ENCODE measurements at places on chromosomes 12 and 14.
A peak's percentile ranks its signal among the peaks of the same experiment; 100 is the strongest.

- no peak for DNase-seq
Measured at GRCh38 chr14:64556526-64556925, 6.8 kb downstream of the PPP1R36 start.

GRCh38 chr12:14716848-14717444 lies 20.5 kb upstream of the GUCY2C start:
- no peak for DNase-seq

DNA sequence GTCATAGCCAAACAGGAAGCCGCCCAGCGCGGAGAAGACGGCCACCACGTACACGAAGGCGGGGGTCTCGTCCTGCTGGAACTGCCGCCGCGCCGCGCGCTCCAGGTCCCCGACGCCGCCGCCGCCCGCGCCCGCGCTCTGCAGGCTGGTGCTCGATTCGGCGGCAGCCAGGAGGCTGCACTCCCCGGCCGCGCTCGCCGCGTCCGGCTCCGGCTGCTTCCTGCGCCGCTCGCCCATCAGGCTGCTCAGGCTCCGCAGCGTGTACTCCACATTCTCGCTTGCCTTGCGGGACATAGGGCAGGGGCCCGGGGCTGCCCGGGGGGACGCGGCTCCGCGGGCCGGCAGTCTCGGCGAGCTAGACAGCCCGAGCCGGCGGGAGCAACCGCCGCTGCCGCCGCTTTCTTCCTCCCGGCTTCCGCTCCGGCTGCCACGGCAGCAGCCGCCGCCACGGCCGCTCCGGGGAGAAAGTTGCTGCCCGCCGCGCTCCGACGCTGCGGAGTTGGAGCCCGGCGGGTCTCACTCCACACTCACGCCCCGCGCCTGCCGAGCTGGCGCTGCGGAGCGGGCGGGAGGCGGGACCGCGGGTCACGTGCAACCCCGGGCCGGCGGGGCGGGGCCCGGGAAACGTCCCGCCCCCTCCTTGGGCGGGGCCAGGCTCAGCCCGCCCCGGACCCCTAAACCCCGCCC lies at the start of gene SLC2A13:
TSS of gene SLC2A13 (minus strand) at position 567 of the 687 bp plus-strand sequence. CDS start at position 294, 273 bp downstream.
- DNase-seq: peak; percentile 94

DNA sequence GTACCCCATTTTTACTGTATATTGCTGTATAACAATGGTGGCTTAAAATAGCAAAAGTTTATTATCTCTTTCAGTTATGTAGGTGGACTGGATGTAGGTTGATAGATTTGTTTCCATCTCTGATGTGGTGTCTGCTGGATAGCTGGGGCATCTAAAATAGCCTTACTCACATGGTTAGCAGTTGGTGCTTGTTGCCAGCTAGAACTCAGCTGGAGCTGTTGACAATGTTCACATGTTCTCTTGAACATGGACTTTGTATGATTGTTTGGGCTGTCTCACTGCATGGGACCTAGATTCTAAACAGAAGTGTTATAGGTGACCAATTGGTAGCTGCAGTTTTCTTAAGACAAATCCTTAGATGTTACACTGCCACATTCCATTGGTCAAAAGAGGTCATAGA lies 126.9 kb downstream of the GPHN start:
- DNase-seq: no peak

DNA sequence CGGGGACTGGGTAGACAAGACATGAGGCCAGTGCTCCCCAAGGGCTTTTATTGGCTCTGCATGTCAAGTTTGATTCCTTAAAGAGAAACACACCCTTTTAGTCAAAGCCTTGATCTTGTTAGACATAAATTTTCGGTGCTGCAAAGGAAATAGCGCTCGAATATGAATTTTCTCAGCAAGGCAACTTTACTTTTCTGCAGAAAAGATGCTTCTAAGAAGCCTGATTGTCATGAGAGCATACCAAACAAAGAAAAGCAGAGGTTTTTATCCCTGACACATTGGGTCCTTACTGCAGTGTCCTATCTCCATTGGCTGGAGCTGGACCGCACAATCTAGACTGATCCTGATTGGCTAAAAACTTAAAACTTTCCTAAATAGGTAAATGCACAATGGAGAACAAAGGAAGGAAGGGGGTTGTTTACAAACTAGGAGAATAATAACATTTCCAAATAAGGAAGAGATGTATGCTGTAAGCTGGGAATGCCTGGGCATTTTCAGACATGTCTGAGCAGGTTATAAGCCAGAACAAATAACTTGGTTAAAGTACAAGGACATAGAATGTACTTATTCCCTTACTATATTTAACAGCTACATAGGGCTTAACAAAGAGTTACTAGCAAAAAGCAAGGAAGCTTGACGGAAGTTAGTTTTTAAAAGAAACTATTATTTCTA lies 17.2 kb downstream of the TXNRD1 start:
- no peak for DNase-seq

DNA sequence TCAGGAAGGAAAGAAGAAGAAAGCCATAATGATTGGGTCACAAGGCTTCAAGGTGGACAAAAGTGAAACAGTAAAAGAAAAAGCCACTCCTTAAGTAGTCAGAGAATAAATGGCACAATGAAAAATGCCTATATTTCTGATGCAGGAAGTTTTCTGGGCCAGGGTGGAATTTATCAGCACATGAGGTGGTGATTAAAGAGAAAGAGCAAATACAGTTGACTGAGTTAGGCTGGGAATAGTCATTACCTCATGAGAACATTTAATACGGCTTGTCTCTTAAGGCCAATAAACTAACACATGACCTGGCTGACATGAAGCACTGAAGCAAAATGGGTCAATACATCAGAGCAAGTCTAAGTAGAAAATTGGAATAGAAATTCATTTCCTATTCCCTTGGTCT lies 499.7 kb downstream of the TMTC2 start:
- no peak for DNase-seq

- DNase-seq: no peak
Measured at GRCh38 chr12:113161415-113162016, 12.0 kb downstream of the CFAP73 start.

DNA sequence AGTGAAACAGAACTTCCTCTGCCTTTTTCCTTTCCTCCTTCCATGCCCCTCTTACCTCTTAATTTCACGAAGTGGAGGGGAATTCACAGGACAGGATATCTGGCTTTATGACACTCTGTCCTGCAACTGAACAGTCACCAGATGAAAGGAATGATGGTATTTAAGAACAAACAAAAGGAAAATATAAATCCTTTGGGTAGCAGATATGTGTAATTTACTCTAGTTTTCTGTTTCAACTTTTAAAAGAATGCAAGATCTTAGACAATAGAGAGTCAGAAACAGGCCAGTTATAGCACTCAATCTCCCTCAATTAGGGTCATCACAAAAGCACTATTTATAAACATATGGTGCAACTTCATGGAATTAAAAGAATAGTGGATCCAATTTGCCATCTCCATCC lies 25.0 kb upstream of the HMGA2 start:
- DNase-seq: no peak

DNA sequence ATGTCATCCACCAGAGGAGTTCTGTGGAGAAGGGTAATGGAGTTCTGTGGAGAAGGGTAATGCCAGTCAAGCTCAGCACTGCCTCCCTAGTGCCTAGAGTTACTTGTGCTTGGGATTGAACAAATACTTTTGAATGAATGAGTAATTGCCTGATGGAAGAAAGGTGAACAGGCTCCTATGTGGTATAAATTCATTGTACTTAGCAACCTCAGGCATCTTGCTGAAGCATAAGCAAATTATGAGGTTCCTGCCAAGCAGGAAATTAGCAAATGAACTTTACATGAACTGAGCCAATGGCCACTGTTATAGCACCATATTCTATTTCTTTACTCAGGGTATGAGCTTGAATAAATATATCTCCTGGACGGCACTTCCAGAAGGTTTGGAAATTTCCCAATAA lies 1047.2 kb downstream of the SLC6A15 start:
- no peak for DNase-seq

- no peak for DNase-seq
Measured at GRCh38 chr14:53161758-53162435, 8.8 kb upstream of the DDHD1 start.

GRCh38 chr14:60984196-60984595 lies 3.2 kb downstream of the SLC38A6 start:
- no peak for DNase-seq

GRCh38 chr14:61328626-61329262 lies 7.4 kb downstream of the PRKCH start:
- DNase-seq: no peak

DNA sequence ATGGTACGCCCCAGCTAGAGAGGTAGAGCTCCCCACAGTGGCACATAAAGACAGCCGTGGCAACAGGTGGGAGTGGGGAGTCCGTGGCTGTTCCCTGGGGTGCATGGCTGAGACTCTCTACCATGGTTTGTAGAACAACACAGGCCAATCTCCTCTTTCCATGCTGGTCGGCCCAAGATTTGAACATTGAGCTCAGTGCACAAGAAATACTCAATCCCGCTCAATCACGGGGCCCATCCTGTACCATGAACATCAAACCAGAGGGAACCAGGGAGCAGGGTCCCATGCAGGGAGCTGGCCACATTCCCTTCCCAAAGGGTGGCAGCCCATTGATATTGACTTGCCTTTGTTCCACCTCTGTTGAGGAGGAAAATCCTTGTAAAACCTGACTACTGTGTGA lies 353.1 kb downstream of the DPF3 start:
- no peak for DNase-seq

- no peak for DNase-seq
Measured at GRCh38 chr14:91394105-91395081, 23.2 kb downstream of the CCDC88C start.

- no peak for DNase-seq
Measured at GRCh38 chr12:84159260-84159659, 753.3 kb downstream of the SLC6A15 start.

DNA sequence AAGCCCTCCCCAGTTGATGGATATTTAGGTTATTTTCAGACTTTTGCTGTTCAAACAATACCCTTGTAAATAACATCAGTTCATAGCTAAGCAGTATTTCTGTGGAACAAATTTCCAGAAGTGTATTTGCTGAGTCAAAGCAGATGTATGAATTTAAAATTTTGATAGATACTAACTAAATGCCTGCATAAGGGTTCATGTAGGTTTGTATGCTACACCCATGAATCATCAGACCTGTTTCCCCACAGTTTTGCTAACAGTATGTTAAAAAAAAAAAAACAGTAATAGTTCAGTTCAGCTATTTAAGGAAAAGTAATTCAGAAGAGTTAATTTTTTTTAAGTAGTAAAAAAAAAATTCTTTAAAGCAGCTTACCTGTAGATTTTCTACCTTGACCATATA lies 236.1 kb upstream of the DIO2 start:
- no peak for DNase-seq

DNA sequence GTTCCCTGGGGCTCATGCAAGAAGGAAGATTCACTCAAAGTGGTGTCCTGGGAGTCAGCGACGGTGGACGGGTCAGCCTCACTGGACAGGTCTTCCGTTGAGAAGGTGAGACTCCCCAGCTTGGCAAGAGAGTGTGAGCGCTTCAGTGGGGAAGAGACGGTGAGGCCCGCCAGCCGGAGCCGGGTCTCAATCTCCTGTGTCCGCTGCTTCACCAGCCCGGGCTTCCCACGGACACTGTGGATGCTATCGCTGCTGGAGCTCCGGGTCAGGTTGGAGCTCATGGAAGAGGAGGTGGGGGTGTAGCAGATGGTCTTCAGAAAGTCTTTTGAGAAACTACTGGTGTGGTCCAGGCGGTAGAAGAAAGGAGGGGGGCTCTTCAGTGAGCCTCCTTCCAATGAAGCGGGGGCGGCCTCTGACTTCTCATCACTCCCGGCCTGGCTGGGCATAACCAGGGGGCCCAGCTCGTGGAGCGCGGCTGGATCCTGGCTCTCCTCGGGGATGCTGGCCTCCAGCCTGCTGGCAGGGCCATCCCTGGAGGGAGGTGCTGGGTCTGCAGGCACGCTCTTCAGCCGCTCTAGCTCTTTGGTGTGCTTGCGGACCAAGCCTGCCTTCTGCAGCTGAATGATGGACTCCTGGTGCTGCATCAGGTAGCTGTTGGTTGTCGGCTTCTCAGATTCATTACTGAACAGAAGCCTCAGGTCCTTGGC lies 56.9 kb upstream of the CORO1C start:
- no peak for DNase-seq

DNA sequence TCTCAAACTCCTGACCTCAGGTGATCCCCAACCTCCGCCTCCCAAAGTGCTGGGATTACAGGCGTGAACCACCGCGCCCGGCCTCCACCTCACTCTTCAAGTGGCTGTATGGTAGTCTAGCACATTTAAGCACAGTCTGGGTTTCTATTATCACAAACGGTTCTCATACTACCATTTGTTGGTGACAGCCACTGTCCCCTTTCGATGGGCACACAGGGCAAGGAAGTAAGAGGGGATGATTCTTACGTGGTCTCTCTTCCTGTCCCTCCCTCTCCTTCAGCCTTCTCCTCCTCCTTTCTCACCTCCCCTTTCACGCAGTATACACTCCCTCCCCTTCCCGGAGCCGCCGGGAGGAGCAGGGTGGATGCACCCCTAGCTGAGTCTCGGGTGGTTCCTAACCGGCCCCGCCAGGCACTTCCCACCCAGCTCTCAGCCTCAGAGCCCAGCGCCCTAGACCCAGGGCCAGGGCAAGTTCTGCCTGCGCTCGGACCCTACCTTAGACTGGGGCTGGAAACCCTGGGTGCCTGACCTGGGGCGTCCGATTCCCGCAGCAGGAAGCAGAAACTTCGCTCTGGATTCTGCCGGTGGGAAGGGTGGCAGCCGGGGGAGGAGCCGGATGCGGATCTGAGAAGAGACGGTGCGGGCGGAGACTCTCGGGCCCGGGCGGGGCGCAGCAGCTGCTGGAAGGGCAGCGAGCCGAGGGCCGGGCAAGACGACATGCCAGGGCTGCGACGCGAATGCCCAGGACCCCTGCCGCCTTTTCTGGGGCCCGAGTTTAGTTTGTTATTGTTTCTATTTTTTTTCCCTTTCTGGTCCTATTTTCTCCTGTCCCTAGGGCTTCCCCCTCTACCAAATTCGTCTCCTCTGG lies at the start of gene TEP1:
TSS of gene TEP1 (minus strand) at position 626 of the 868 bp plus-strand sequence. CDS start 5,062 bp downstream, outside the sequence.
- DNase-seq: peak; percentile 58

DNA sequence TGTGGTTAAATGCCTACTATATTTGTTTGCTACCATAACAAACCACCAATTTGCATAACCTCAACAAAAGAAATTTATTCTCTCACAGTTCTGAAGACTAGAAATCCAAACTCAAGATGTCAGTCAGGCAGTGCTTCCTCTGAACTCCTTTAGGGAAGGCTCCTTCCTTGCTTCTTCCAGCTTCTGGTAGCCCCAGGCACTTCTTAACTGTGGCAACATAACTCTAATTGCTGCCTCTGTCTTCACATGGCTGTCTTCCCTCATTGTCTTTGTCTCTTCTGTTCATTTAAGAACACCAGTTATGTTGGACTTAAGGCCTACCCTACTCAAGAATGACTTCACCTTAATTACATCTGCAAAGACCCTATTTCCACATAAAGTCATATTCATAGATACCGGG lies 206.9 kb downstream of the SYT1 start:
- DNase-seq: no peak

DNA sequence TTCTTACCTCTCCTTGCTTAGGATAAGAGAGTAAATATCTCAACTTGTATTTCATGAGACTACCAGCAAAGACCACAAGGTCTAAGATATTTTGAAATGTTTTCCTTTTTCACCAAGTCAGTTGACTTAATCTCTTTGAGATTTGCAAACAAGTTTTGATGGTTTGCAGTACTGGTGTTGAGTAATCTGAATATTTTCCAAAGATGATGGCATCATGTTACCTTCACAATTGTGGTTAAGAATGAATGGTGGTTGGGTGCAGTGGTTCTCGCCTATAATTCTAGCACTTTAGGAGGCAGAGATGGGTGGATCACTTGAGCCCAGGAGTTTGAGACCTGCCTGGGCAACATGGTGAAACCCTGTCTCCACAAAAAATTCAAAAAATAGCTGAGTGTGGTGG lies 225.7 kb downstream of the TMTC2 start:
- no peak for DNase-seq

GRCh38 chr12:51071663-51072062 lies 11.7 kb downstream of the CSRNP2 start:
- DNase-seq: no peak

GRCh38 chr12:105204916-105205315 lies 31.1 kb downstream of the APPL2 start:
- DNase-seq: no peak

Data from NCI-H1930 (cell line).